ENCODE measurements at places on chromosomes 12 and 14.

- no peak for DNase-seq
Observed at GRCh38 chr14:68694516-68695235, 98.2 kb downstream of the ZFP36L1 start.

- no peak for DNase-seq
Observed at GRCh38 chr12:76942267-76942666, 63.4 kb upstream of the CSRP2 start.

DNA sequence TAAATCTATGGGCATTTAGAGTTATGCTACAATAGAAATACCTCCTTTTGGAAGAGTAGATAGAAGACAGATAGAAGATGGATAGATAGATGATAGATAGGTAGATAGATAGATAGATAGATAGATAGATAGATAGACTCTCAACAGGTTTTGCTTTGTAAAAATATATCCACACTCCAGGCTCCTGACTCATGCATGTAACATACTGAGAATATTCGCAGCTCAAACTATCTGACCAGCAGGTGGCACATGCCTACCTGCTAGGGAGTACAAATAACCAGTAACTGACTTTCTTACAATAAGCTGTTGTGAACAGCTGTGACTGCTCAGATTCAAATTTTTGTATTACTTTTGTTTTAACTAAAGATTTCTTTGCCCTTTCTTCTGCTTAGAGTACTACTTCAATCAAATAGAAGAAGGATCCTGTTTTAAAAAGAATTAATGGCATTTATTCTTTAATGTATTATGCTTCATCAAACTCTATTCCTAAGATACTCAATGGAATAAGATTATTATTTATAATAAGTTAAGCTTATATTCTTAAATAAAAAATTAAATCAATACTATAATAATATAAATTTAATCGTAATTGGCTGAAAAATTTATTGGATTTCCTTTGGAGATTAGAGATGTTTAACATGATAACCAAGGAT lies 15.8 kb upstream of the CPNE8 start:
- no peak for DNase-seq

- DNase-seq: no peak
Observed at GRCh38 chr14:23428686-23429495, 6.6 kb downstream of the MYH7 start.

- DNase-seq: no peak
Observed at GRCh38 chr12:53985994-53986685, 1.2 kb downstream of the HOXC10 start.

- no peak for DNase-seq
Observed at GRCh38 chr12:111437816-111438454, 32.2 kb downstream of the SH2B3 start.

GRCh38 chr14:74980398-74980730 lies 22.4 kb upstream of the EIF2B2 start:
- DNase-seq: no peak

DNA sequence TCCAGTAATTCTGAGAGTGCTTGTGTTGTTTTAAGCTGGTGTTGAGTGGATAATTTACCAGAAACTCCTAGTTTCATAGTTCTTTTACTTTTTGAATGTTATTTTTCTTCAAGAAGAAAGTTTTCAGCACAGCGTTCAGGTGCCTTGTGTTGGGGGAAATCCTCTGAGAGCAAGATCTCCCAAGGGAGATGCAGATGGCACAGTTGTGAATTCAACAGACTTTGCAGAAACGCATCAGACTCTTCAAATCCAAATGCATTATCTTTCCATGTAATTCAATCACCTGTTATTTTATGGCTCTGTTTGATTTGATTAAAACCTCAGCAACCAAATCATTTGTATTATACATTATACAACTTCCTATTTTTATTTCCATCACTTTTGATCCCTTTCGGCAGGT lies 439.9 kb downstream of the EGLN3 start:
- no peak for DNase-seq

DNA sequence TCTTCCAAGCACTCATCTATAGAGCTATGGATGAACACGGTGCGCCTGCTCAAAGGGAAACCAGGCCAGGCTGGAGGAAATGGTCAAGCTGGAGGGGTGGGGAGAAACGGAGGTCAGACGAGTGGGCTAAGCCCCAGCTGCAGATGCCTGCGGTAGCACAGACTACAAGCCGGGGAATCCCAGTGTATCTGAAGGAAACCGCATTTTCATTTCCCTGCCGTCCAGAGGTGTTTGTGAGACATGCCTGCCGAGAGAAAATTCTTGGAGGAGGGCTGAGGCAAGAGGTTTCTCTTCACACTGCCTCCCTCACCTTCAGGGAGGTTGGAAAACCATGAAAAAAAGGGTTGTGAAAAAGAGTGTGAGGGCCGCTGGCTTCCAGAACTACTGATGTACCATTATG lies 102.0 kb upstream of the FOXN3 start:
- DNase-seq: no peak

GRCh38 chr14:106417224-106418049 lies 891.1 kb downstream of the TMEM121 start:
- no peak for DNase-seq

- no peak for DNase-seq
Observed at GRCh38 chr12:76020731-76021672, 10.6 kb downstream of the PHLDA1 start.

GRCh38 chr14:50677527-50678063 lies 9.5 kb upstream of the SAV1 start:
- DNase-seq: no peak

- no peak for DNase-seq
Observed at GRCh38 chr12:27657296-27657695, 39.0 kb upstream of the REP15 start.

- DNase-seq: peak; percentile 32
Observed at GRCh38 chr12:26870491-26871419, 37.8 kb upstream of the ITPR2 start.

GRCh38 chr14:76844223-76844622 lies 18.0 kb downstream of the LRRC74A start:
- DNase-seq: no peak

DNA sequence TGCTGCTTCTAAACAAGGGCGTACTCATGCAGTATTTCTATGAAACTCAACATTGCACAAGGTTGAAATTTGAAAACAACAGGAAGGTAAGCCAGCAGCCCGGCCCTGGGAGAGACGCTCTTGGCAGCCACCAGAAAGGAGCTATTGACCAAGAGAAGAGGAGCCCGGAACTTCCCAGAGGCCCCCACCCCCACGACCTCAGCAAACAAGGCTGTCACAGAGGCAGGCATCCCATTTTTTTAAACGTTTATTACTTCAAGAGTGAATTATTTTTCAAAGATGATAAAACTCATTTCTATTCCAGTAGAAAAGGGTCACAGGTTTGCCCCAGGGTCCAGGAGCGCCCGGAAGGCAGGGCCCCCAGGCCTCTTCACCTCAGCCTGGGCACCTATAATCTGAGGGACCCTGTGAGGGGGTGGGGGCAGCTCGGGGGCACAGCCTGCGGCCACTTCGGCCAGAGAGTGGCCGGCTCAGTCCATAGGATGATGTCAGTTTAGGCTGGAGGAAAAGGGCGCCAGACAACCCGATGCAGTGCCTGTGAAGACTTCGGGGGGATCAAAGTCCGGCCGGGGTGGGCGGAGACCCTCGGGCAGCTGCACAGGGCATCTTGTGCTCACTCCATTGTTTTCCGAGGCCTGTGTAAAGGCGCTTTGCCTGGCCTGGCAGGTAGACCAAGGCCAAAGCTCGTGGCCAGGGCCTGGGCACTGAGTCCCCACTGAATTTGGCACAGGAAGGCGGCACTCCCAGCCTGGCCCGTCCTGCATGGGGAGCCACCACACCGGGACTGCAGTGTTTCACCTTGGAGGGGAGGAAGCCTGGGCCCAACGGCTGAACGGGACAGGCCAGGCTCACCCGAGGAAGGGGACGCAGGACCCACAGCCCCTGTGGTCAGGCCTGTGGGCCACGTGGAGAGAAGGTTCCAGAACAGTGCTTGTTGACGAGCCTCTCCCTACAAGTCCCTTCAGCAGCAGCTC lies 86.0 kb downstream of the SCARB1 start:
- DNase-seq: no peak

- no peak for DNase-seq
Observed at GRCh38 chr12:116127859-116128258, 149.6 kb downstream of the MED13L start.

DNA sequence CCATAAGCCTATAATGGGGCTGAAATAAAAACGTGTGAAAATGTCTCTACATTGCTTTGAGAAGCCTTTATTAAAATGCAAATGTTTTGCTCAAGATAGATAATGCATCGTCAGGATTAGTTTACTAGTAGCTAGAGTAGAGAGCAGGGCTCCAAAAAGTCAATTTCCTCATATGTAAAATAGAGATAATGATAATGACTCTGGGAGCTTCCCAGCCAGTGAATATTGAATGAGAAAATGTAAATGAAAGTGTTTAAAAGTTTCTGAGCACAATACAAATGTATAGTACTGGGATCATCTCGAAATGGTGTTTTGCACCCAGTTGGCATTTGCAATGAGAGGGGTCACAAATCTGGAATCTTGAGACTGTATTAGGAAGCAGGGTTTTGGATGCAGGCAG lies 135.3 kb downstream of the OTOGL start:
- no peak for DNase-seq

DNA sequence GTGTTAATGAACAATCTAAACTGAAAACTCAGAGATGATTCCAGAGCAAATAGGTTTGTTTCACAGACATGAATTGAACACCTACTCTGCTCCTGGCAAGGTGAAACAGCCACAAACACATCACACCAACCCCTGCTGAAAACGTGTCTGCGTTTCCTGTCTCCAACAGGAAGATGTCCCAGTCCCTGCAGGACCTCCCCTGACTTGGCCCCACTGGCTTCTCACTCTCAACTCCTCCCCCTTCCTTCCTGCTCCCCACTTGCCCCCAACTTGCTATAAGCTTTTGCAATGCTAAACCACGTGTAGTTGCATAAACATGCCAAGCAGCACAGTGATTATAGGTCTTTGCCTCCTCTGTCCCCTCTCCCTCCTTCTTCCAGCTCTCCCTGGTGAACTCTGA lies 567.6 kb downstream of the BCL11B start:
- no peak for DNase-seq

GRCh38 chr14:63867933-63868921 lies 15.4 kb downstream of the SYNE2 start:
- no peak for DNase-seq

GRCh38 chr14:105211086-105211757 lies 30.1 kb upstream of the NUDT14 start:
- DNase-seq: no peak

Data from urinary bladder (tissue), 4 donors.